ENCODE measurements at places on chromosomes 16 and 17.

DNA sequence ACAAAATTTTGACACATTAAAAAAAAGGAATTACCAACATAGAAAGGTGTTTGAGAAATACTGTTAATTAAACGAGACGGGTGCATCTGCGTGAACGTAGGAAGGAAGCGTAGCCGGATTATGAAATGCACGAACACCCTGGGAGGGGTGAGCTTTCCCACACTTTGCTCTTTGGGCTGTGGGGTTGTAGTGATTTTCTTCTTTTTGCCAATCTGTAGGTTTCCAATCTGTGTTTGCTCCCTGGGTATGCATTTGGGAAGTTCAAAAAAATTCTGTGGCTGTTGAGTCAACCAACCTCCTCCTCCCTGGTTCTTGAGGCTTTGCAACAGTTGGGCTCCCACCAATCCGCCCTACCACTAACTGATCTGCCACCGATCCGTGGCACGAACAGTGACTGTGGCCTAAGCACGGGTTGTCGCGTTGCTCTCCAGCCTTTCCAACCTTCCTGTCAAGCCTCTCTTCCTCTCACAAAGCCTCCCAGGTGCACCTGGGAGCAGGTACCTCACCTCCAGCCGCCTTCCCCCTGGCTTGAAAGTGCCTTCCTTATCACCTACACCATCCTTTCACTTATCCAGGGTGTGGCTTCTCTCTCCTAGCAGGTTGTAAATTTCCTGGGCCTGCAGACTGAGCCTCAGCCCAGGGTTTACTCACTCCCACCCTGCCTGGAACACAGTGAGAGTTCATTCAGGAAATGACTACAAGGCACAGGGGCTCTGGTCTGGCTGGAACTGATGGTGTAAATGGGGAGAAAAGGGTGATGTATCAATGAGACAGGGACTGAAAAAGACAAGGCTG lies 16.6 kb downstream of the RTN4RL1 start:
- no peak for DNase-seq

- peak; percentile 89 for DNase-seq
Measured at GRCh38 chr17:58279016-58279711, 1.6 kb downstream of the MPO start.

- no peak for DNase-seq
Measured at GRCh38 chr17:33901085-33901484, 354.0 kb upstream of the CCL2 start.

DNA sequence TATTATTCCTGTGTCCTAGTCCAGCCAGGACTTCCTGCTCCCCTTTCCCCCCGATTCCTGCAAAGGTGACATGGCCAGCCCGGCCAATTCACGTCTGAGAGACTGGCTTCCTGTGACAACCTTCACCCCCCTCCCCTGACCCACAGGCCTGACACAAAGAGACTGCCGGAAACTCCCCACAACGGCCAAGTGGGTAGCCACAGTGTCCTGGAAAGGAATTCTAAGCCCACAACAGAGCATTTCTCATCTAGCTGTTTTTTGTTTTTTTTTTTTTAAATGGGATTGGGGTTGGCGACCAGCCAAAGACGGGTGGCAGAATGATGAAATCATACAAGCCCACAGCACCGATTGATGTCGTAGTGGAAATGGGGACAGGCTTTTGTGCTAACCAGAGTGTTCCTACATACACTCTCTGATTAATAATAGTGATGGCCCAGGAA lies 2.8 kb upstream of the XAF1 start:
- DNase-seq = peak; percentile 54

GRCh38 chr16:9049241-9049640 lies 42.2 kb upstream of the HAPSTR1 start:
- DNase-seq = no peak

- DNase-seq = no peak
Measured at GRCh38 chr16:60279061-60279665, 1545.0 kb upstream of the GOT2 start.

DNA sequence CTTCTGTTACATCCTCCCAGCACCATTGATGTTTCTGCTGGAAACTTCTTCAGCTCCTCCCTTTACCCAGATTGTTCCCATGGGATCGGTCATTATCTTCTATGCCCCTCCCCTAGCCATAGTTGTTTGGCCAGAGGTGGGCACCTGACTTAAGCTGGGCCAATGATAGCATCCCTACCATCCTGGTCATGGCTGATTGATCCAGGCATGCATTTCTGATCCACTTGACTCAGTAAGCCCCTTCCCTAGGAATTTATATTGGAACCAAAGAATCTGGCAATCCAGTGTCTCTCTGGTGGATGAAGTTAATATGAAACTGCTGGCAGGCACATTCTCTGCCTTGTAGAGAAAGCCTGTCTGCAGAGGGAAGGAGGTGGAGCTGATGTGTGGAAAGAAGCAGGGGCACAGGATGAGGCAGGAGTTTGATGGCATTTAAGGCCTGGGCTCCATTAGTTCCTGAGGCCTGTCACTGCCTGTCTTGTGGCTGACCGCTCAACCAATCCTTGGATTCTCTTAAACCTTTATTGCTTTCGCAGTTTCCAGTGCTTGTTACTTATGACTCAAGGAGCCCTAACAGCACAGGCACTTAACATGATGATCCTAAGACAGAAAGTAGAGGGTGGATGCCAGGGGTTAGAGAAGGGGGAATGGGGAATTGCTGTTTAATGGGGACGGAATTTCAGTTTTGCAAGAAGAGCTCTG lies 152.4 kb downstream of the ABCC12 start:
- DNase-seq = peak; percentile 36

DNA sequence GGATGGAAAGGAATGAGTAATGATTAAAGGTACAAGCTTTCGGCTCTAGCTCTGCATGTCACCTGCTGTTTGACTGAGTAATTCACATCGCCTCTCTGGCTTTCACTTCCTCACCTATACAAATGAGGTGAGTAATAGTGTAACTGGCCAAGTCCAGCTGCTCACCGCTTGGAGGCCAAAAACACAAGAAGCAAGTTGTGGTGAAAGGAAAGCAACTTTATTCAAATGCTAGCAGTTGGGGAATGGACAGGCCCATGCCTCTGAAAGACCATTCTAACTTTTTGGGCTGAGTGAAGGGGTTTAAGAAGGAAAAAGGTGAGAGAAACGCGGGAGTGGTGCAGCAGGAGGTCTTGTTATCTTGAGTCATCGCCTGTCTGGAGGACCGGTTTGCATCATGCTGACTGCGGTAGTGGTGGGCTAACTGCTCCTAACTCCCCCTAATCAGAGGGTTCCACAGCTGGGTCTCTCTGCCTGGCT lies 45.7 kb upstream of the CSNK2A2 start:
- no peak for DNase-seq

GRCh38 chr17:70183508-70183907 lies 14.2 kb downstream of the KCNJ2 start:
- no peak for DNase-seq

- no peak for DNase-seq
Measured at GRCh38 chr16:88938777-88939244, 38.2 kb downstream of the CBFA2T3 start.

DNA sequence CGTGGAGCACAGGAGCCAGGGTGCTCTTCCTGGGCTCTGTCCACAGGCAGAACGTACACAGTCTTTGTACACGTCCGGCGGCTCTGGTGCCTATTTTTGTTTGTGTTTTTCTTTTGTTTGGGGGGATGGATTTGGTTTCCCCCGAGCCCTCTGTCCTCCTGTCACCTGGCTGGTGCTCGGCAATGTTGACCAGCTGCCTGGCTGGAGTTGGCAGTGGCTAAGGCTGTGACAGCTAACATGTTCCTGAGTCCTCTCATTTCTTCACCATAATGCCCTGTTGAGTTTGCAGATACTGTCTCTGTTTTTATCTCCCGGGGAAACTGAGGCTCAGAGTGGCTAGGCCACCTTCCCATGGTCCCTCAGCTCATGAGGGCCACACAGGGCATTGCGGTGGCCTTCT lies 25.7 kb downstream of the MAPT start:
- DNase-seq = no peak

DNA sequence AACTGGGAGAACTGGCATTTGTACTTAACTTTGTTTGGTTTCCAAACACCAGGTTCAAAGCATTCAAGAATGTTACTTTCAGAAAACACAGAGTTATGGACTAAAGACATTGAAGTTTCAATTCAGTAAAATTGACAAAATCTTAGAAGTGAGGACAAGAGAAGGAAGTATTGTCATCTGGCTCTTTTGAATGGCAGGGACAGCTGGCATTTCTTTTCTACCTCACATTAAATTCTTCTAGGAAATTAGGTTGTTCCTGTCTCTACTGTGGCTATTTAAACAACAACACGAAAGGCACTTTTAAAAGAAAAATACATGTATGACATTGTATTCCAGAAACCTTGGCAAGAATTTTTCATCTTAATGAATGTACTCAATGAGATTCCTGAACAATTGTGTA lies 600.0 kb upstream of the CA10 start:
- no peak for DNase-seq

DNA sequence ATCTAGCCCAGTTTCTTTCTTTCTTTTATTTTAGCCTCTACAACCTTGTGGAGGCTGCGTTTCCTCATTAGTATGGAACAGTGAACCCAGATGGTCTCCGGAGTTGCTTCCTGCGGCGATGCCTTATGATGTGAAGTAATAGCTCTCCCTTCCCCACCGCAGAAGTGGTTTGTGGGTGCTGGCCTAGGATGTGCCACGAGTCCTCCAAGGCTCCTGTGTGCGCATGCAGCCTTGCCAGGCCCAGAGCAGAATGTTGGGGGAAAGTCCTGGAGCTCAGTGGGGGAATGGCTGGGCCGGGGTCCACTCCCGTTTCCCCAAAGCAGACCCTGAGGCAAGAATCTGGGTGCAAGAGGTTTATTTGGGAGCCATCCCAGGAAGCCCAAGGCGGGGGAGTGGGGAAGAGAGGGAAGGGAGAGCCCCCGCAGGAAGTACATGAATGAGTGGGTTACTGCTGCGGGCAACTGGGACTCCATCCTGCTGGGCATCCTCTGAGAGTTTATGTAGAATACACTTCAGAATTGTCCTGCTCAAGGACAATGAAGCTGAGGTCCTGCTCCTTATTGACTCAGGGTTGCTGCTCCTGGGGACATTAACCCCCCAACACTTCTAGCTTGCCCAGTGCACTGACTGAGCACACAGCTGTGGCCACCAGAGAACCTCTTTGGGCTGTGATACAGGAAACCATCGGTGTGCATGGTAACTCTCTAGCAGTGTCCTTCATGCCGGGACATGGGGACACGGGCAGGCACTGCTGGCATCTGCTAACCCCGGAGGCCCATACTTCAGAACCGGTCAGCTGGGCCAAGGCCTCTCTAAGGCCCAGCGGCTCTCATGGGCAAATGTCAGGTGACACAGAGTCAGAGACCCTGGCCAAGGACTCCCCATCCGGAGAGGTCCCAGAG lies 3.7 kb upstream of the HCRT start:
- no peak for DNase-seq

GRCh38 chr16:72241008-72241407 lies 69.1 kb upstream of the PMFBP1 start:
- no peak for DNase-seq

DNA sequence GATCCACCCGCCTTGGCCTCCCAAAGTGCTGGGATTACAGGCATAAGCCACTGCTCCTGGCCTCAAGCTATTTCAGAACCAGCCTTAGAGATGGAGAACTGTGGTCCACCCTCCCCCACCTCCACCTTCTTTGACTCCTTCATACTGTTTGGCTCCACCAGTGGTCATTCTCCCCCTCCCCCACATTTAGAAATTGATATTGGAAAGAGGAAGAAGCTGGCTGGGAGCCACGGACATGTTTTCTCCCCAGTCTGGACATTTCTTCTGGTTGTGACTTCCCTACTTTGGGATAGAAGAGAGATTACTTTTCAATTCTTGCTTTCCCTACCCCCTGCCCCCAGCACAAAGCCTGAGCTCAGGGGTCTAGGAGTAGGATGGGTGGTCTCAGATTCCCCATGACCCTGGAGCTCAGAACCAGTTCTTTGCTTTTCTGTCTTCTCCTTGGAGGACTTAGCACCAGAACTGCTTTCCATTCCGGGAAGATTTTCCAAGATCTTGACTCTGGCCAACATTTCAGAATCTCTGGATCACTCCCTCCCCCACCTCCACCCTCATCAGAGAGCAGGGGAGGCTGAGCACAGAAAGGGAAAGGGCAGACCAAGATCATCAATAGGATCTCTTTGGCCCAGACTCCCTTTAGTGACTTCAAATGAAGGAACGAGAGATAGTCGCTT lies 16.3 kb downstream of the CAVIN1 start:
- DNase-seq = no peak

- no peak for DNase-seq
Measured at GRCh38 chr17:2847381-2848333, 51.4 kb downstream of the RAP1GAP2 start.
